NCI-H2171 treated with DMSO at 0.1 percent for 48 hours (cell line): ENCODE measurements at places on chromosomes 7 and 10.

GRCh38 chr10:111273235-111273634, 196.4 kb downstream of the ADRA2A start:
- no peak for DNase-seq

- no peak for DNase-seq
Measured at GRCh38 chr7:139366400-139366799, 6.7 kb downstream of the LUC7L2 start.

GRCh38 chr7:48637382-48637781, 287.0 kb upstream of the CDC14C start:
- no peak for DNase-seq

DNA sequence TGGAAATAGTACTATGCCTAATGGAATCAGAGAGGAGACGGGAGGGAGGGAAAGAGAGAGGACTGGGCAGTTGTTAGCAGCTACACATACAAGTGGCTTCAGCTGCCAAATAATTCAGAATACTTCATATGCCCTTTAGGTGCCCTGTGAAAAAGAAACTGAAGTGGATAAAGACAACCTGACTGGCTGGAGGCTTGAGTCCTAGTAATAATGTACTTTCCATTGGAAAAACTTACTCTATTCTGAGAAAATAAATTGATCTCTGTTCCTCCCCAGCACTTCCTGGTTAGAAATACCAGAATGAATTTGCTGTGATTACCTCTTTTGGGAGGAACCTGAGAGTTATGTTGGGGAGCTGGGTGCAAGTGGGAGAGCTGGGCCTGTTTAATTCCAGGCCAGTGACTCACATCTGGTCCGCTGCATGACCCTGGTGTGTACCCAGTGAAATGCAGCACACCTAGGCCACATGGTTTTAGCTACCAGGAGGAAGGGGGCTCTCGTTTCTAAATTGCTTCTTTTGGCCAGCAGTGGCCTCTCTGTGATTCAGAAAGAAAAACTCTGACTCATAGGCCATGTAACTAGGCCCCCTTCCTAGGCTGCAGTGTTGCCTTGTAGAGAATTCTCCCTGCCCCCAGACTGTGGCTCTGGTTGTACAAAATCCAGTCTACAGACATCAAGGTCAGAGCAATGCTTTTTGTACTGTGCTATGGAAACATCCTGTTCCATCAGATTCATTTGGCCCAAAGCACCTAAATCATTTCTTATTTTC, 6.5 kb downstream of the AGFG2 start:
- DNase-seq = peak; percentile 32

GRCh38 chr10:15879058-15879457, 18.8 kb upstream of the MINDY3 start:
- no peak for DNase-seq

GRCh38 chr7:42274053-42274452, 37.0 kb upstream of the GLI3 start:
- no peak for DNase-seq

GRCh38 chr7:37633048-37633447, 50.5 kb upstream of the GPR141 start:
- DNase-seq = no peak

DNA sequence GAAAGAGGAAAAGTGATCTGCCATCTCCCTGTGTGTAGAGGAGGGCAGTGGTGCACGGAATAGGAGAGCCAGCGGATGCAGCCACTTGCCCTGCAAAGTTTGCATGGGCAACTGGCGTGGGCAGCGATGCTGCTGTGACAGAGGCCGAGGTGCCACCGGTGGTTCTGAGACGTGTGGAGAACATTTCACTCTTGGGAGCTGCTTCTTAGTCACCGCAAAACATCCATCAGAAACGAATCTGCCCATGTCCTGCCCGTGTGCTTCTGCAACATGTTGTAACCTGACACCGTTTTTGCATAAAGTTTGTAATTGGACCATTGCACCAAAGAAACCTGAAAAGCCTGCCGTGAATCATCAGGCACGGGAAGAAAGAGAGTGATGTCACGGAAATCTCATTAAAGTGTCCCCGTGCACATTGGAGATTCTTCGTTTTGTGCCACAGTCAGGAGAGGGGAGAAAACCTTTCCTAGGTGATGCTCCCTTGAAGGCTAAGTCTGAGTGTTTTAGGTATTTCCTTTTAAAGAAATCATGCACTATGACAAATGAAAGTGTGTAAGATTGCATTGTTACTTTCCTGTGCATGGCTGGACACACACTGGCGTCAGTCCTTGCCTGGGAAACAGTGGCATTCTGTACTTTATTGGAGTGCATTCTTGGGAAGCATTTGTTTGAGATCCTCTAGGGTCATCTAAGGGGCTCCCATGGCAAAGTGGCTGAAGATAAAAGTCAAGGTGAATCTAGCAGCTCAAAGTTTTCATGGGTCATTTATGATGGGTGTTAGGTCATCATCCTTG, 302.6 kb downstream of the KLF6 start:
- DNase-seq = peak; percentile 58
